Adrenal gland (tissue), 19 donors: ENCODE measurements at places on chromosomes 2 and 18. TPM values are rescaled to one million over a fixed set of nuclear protein-coding genes. Genes with fewer than 3 reads are reported as not detected.

NGEF gene
- 467 TPM for polyA plus RNA-seq

IL18RAP gene
- 0.26 TPM for polyA plus RNA-seq

HOXD3 gene
- 2.0 TPM for polyA plus RNA-seq

KCNIP3 gene
- polyA plus RNA-seq, result 3.9 TPM

IL36A gene
- polyA plus RNA-seq, result not detected

HNRNPA3 gene
- 212 TPM for polyA plus RNA-seq

POTEJ gene
- not detected for polyA plus RNA-seq

TBR1 gene
- not detected for polyA plus RNA-seq

B3GNT7 gene
- polyA plus RNA-seq, result 3.1 TPM

CD8B gene
- 0.57 TPM for polyA plus RNA-seq

CRYGC gene
- not detected for polyA plus RNA-seq

PLCL1 gene
- 1.6 TPM for polyA plus RNA-seq

CHCHD5 gene
- 29.9 TPM for polyA plus RNA-seq

PIEZO2 gene
- polyA plus RNA-seq, result 0.88 TPM

AQP12B gene
- polyA plus RNA-seq, result 0.48 TPM

FTCDNL1 gene
- 2.6 TPM for polyA plus RNA-seq

COL4A4 gene
- polyA plus RNA-seq, result 7.4 TPM

IL36G gene
- not detected for polyA plus RNA-seq

TMEM163 gene
- polyA plus RNA-seq, result 21.6 TPM

RGPD3 gene
- polyA plus RNA-seq, result 0.15 TPM

ITPRIPL1 gene
- 0.33 TPM for polyA plus RNA-seq

SCN2A gene
- polyA plus RNA-seq, result 2.0 TPM

COBLL1 gene
- polyA plus RNA-seq, result 25.8 TPM

CHST10 gene
- polyA plus RNA-seq, result 10.1 TPM

HOXD11 gene
- polyA plus RNA-seq, result not detected

ZSWIM2 gene
- not detected for polyA plus RNA-seq

HAAO gene
- 24.4 TPM for polyA plus RNA-seq

SIX3 gene
- polyA plus RNA-seq, result not detected

LINC00305 gene
- polyA plus RNA-seq, result not detected

CXCR4 gene
- polyA plus RNA-seq, result 186 TPM

HK2 gene
- polyA plus RNA-seq, result 5.9 TPM

DOK1 gene
- polyA plus RNA-seq, result 11.3 TPM

FAHD2B gene
- polyA plus RNA-seq, result 7.0 TPM

DNAJC10 gene
- polyA plus RNA-seq, result 18.6 TPM

DES gene
- polyA plus RNA-seq, result 60.1 TPM

HOXD1 gene
- 0.24 TPM for polyA plus RNA-seq

L3MBTL4 gene
- polyA plus RNA-seq, result 3.9 TPM

GALNT13 gene
- 2.6 TPM for polyA plus RNA-seq

OXER1 gene
- polyA plus RNA-seq, result 5.2 TPM

PTRHD1 gene
- polyA plus RNA-seq, result 52.9 TPM

UNC80 gene
- 5.3 TPM for polyA plus RNA-seq

TUBA4A gene
- polyA plus RNA-seq, result 39.6 TPM

ACOXL gene
- polyA plus RNA-seq, result 0.13 TPM

CFAP221 gene
- 4.3 TPM for polyA plus RNA-seq

GTF2A1L gene
- polyA plus RNA-seq, result not detected

KLHL41 gene
- 0.91 TPM for polyA plus RNA-seq
